8988T (cell line): ENCODE measurements at places on chromosomes 11 and 22.

DNA sequence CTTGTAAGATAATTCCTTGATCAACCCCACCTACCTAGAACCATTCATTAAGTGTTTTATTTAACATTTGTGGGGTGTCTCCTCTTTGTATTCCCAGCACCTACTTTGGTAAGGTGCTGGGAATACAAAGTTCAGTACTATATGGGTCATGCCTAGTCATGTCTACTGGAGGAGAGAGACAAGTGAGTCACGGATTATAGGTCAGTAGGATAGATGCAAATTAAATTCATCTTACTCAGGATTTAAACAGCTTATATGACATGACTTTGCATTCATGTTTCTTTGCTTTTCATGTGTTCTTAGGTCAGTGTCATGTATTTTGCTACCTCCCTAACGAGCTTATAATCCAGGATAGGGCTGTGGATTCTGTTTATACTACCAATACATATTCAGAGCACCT, 3.4 kb upstream of the FADS1 start:
- DNase-seq = no peak

DNA sequence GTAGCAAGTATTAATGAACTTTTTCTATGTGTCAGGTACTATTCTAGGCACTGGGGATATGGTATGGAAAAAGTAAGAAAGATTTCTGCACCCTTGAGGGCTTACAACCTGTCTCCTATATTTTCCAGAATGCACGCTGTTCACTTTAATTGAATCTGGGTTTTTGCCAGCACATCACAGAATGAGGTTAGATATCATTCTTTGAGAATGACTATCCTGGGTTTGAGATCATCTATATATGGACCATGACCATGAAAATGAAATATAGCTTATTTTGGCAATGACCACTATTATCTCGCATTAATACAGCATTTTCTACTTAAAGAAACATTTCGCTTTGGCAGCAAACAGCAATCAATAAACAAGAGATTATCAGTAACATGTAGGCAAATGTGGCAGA, 46.9 kb downstream of the C11orf71 start:
- DNase-seq = no peak

- DNase-seq = no peak
Measured at GRCh38 chr22:45102896-45103420, 60.8 kb upstream of the NUP50 start.

GRCh38 chr22:33597274-33597985, 322.8 kb downstream of the LARGE1 start:
- DNase-seq = no peak

GRCh38 chr22:46202897-46203600, 47.0 kb downstream of the CDPF1 start:
- DNase-seq = no peak

DNA sequence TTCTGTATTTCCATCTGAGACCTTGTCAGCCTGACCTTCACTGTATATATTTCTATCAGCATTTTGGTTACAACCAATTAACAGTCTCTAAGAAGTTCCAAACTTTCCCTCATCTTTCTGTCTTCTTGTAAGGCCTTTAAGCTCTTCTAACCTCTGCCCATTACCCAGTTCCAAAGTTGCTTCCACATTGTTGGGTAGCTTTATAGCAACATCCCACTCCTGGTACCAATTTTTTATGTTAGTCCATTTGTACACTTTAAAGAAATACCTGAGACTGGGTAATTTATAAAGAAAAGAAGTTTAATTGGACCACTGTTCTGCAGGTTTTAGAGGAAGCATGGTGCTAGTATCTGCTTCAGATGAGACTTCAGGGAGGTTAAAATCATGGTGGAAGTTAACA, 1979.7 kb upstream of the RAG2 start:
- no peak for DNase-seq

- DNase-seq = no peak
Measured at GRCh38 chr11:112581747-112582146, 321.1 kb upstream of the PLET1 start.

GRCh38 chr11:83175815-83176214, 17.7 kb upstream of the ANKRD42 start:
- DNase-seq = no peak

DNA sequence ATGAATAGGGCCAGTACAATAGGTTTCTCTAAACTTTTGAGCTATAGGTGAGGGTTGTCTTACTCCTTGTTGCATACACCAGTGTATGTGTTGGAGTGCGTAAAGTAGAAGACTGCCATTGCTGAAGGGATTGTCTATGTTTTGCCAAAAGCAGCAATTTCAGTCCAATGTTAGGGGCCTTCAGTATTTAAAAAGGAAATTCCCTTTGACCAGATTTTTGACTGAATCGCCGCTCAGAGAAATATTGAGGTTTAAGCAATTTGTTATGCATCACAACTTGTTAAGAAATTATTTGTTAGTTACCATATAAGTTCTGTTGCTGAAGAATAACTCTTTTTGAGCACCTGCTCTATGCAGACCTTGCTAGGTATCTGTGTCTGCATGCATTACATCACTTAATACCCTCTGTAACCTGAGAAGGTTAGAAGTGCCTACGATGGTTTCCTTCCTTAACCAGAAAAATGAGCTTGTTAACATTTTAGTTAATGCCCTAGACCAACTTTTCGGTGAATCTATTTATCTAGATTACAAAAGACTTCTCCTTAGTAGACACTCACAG, 33.9 kb downstream of the MMP20 start:
- no peak for DNase-seq

DNA sequence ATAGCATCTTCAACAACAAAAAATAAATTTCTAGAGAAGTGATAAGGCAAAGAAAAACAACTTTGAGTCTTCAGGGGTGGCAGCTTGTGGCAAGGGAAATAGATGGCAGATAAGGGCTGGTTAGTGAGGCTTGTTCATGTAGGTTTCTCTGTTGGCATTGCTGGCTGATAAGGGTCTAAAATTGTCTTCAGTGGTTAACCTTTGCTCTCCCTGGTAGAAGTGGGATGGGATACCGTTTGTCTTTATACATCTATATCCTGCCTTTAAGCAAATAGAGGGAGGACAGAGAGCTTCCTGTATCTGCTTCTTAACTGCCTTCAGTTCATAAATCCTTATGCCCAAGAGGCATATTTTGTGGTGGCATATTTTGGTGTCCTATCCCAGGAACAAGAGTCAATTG, 57.1 kb downstream of the TRAF6 start:
- DNase-seq = no peak

DNA sequence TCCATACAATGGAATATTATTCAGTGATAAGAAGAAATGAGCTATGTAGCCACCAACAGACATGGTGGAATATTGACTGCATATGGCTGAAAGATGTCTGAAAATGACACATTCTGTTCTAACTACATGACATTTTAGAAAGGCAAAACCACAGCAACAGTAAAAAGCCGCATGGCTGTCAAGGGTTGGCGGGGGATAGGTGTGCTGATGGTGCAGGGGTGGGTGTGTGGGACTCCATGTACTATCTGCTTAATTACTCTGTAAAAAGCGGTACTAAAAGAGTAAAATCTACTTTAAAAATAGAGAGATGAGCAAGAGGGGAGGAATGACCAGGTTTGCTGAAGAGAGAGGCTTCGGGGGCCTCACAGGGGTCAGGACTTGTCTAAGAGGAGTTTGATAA, 16.7 kb upstream of the YPEL1 start:
- no peak for DNase-seq

DNA sequence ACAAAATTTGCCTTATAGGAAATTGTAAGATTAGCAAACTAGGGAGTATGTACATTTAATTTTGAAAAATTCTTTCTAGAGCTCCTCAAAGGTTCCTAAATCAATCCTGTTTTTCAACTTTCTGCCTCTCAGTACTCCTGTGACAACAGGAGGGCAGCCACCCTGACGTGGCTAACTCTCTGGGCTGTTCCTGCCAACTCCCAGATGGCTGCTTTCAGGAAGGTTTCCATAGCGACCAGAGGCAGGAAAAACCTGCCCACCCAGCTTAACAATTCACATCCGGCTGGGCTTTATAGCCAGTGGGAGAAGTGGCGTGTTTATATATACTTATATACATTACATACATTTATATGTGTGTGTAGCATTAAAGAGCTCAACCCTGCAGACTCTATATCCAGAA, 26.5 kb downstream of the SGSM3 start:
- DNase-seq = no peak

- no peak for DNase-seq
Measured at GRCh38 chr11:9719566-9720289, 55.9 kb downstream of the SWAP70 start.

- no peak for DNase-seq
Measured at GRCh38 chr11:44674809-44675208, 52.0 kb upstream of the TSPAN18 start.

- DNase-seq = peak; percentile 94
Measured at GRCh38 chr11:73236854-73237253, 18.8 kb downstream of the P2RY2 start.

GRCh38 chr11:67119585-67120391, 725 bp downstream of the KDM2A start:
- DNase-seq = peak; percentile 59

- DNase-seq = peak; percentile 46
Measured at GRCh38 chr22:27134315-27134701, 476.9 kb downstream of the MIAT start.

GRCh38 chr22:35138521-35138920, 72.6 kb downstream of the ISX start:
- DNase-seq = no peak

DNA sequence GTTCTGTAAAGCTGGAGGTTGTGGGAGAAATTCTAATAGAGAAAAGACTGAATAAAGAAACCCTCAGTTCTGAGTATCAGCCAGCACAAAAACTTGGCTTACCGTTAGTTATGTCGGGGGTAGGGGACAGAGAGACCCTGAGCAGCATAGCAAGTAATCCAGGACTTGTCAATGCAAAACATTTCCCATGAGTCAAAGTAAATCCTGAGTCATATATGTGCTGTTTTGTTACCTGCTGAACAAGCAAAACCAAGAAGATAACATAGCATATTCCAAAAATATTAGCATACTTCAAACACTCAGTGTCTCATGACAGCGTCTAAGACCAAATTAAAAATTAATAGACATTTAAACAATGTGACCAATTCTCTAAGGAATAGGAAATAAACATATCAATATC, 75.1 kb upstream of the LUZP2 start:
- no peak for DNase-seq

- DNase-seq = no peak
Measured at GRCh38 chr11:6817694-6818093, 18.2 kb upstream of the OR6A2 start.

DNA sequence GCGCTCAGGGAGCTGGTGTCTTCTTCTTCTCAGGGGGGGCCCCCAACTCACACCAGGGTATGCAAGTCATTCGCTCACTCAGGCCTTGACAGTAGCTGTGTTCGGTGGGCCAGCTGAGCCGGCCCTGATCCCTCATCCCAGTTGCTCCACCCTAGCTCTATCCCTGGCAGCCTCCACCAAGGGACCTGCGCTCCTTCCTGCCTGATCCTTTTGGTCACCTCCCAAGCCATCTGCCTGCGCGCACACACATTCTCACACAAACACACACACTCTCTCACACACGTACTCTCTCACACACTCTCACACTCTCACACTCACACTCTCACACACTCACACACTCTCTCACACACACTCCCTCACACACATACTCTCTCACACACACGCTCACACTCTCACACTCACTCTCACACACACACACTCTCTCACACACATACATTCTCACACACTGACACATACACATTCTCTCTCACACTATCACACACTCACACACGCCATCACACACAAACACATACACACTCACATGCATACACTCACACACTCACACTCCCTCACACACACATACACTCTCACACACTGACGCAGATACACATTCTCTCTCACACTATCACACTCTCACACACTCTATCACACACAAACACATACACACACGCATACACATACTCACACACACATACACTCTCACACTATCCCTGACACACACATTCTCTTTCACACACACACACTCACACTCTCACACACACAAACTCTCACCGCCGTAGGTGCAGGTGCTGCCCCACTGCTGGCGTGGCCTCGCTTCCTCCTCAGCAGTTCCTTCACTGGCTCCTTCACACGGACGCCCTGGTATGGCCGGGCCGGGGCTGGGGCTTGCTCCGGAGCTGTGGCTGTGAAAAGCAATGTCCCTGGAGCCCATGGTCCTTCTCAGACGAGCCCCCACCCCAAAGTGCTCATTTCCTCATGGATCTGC, 20.8 kb downstream of the POU2AF1 start:
- no peak for DNase-seq

- no peak for DNase-seq
Measured at GRCh38 chr11:64929625-64930024, 5.1 kb downstream of the PPP2R5B start.

DNA sequence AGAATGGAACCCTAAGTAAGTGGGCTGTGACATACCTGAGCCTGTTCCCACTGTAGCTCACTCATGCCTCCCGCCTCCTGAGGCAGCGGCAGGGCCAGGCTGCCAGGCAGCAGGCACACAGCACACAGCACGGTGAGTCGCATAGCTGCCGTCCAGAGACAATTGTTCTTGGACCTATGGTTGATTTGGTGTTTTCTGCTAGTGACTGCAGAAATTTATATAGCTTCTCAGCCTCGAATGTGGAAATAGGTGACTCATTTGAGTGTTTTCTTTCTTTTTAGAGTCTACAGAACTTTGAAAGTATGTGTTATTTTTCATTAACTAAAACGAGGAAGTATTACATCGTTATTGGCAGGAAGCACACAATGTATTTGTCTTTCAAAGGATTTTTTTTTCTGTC, at the start of gene MMP7:
Gene MMP7 (minus strand): TSS at position 190 of the 400 bp plus-strand sequence. CDS start 47 bp downstream, at position 143.
- DNase-seq = no peak

GRCh38 chr22:44341431-44342346, 28.9 kb upstream of the SHISAL1 start:
- no peak for DNase-seq

DNA sequence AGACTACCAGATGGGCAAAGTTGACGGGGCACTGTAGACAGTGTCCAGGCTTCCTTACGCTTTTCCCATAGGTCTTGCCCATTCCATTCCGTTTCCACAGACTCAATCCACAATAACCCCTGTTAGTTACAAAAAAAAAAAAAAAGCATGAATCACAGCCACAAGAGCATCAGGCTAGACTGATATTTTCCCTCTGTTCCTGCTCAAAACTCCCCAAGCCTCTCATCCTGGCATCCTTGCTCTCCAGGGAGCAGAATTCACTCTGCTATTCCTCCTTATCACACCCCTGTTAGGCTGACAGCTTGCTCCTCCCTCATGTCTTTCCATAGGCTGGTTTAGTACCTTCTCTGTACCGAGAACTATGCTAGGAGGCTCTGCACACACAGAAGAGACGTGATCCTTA, 42.2 kb downstream of the TMEM123 start:
- DNase-seq = no peak

GRCh38 chr11:44309478-44310205, at the start of gene ALX4:
ALX4 (minus strand) TSS chr11:44310139; CDS start chr11:44310062, 77 bp downstream.
- peak; percentile 93 for DNase-seq

GRCh38 chr22:37098976-37099591, 10.4 kb downstream of the TMPRSS6 start:
- no peak for DNase-seq

DNA sequence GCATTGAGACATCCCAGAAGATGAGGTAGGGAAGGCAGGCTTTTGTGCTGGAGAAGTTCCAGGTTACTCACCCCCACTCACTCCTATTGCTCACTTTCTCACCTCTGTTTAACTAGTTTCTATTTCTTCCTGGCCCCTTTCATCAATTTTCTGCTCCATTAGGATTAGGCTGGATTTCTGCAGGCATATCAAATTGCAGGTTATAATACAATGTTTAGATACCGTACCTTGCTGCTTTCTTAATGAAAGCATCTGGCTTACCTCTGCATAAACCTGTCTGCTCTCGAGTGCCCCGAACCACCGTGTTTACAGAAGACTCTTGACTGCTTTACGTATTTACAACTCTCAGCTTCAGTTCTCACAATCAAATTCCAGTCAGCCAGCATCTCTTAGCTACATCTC, 173.7 kb downstream of the ADAMTS15 start:
- no peak for DNase-seq

GRCh38 chr11:31803813-31804311, 7.3 kb downstream of the PAX6 start:
- no peak for DNase-seq
